ENCODE measurements at places on chromosomes 5 and 9. TPM values are rescaled to one million over a fixed set of nuclear protein-coding genes. Genes with fewer than 3 reads are reported as not detected.

DNA sequence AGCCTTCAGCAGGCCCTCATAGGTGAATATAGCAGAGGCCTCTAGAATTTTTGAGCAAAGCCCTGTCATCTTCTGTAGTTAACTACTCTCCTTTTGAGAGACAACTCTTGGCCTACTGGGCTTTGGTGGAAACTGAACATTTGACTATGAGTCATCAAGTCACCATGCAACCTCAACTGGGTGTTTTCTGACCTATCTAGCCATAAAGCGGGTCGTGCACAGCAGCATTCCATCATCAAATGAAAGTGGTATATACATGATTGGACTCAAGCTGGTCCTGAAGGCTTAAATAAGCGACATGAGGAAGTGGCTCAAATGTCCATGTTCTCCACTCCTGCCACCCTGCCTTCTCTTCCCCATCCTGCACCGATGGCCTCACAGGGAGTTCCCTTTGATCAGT lies 1115.5 kb downstream of the TAF11L14 start:
- DNase-seq: no peak

ZNF883 gene
- not detected for total RNA-seq

- no peak for DNase-seq
These were observed 111.1 kb upstream of the S1PR3 start for GRCh38 chr9:88880199-88880598.

GRCh38 chr5:177457852-177458681 lies 11.5 kb downstream of the PRR7 start:
- no peak for DNase-seq
